ENCODE measurements at places on chromosomes 4 and X. TPM values are rescaled to one million over a fixed set of nuclear protein-coding genes. Genes with fewer than 3 reads are reported as not detected.

TCEAL6 gene
- total RNA-seq, result not detected

TBX22 gene
- total RNA-seq, result not detected

PF4V1 gene
- total RNA-seq, result not detected

MGARP gene
- 0.08 TPM for total RNA-seq

SLC9B1 gene
- total RNA-seq, result 0.08 TPM

GPC3 gene
- not detected for total RNA-seq

GRSF1 gene
- 83.4 TPM for total RNA-seq

GLRB gene
- 1.0 TPM for total RNA-seq

SSX4 gene
- total RNA-seq, result not detected

SEC31A gene
- total RNA-seq, result 113 TPM

NEUROG2 gene
- total RNA-seq, result not detected

QRFPR gene
- 3.5 TPM for total RNA-seq

SMPX gene
- not detected for total RNA-seq

RTL3 gene
- total RNA-seq, result not detected

CLIC2 gene
- not detected for total RNA-seq

PDZD4 gene
- 0.04 TPM for total RNA-seq

FRMD7 gene
- not detected for total RNA-seq

LAMTOR3 gene
- total RNA-seq, result 32.3 TPM

PKD2 gene
- total RNA-seq, result 10.5 TPM

BBS12 gene
- total RNA-seq, result 3.0 TPM

IL3RA gene
- not detected for total RNA-seq

CDKL5 gene
- total RNA-seq, result 0.84 TPM

CENPVL2 gene
- not detected for total RNA-seq

SMIM31 gene
- total RNA-seq, result not detected

SMIM10L2A gene
- 0.80 TPM for total RNA-seq

RAB9B gene
- 0.23 TPM for total RNA-seq

GAGE12F gene
- total RNA-seq, result not detected
